Activated CD4-positive, alpha-beta T cell treated with anti-CD3 and anti-CD28 coated beads for 1 hour (primary cell): ENCODE measurements at places on chromosomes 2 and 18.

- DNase-seq = no peak
Observed at GRCh38 chr2:55134316-55134706, 84.1 kb upstream of the RTN4 start.

GRCh38 chr2:193024791-193025190 lies 830.1 kb upstream of the TMEFF2 start:
- no peak for DNase-seq

GRCh38 chr2:96324721-96325040 lies 436 bp upstream of the ITPRIPL1 start:
- DNase-seq = no peak

DNA sequence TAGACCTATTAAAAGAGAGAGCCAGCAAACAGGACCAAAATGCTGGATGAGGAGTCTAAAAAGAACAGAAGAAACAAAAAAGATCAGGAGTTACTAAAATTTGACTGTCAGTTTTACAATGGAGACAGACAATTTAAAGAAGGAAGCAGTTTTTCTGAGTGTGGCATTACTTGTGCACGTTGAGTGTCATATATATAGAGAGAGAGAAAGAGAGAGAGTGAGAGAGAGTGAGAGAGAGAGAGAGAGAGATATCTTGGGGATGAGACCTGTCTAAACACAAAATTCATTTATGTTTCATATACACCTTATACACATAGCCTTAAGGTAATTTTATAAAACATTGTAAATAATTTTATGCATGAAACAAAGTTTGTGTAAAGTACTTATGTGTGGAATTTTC lies 2.1 kb upstream of the GALNT3 start:
- DNase-seq = no peak

DNA sequence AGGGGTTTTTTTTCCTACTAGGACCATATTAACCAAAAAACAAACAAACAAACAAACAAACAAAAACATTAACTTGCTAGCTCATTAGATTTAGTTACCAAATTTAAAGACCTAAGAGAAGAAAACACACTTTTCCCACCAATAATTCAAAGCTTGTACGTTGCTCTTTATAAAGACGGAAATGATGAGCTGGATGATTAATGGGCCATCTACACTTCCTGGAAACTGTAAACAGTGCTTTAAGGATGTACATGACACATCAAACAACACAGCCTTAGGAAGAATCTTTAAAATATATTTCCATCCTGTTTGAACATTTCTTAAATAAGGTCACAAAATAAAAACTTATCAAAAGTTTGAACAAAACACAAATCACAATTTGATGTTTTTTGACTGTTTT lies 982 bp downstream of the BMP10 start:
- no peak for DNase-seq

DNA sequence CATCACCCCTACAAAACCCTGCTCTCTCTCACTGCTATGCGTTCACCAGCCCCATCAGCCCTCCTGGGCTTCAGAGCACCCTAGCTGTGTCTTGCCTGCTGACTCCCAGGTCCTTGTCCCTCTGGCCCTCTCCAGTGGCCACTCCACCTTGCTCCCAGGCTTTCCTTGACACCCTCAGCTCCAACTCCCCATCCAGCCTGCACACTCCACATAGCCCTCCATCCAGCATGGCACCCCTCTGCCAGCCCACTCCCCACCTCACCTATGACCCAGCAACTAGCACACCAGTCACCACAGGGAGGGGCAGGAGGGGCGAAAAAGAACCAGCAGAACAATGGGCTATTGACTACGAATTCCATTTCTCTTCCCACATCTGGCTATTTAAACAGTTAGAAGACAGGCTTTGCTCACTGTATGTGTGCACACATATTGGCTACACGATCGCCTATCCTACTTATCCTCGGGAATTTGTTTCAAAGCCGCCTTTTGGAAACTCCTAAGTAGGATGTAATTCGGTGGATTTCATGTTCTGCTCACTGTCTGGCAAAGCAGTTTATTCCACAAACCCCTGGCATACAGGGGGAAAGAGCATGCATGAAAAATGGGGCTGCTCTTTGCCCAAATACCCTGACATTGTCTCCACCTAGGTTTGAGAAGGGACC lies 195.3 kb downstream of the SMAD2 start:
- DNase-seq = no peak

DNA sequence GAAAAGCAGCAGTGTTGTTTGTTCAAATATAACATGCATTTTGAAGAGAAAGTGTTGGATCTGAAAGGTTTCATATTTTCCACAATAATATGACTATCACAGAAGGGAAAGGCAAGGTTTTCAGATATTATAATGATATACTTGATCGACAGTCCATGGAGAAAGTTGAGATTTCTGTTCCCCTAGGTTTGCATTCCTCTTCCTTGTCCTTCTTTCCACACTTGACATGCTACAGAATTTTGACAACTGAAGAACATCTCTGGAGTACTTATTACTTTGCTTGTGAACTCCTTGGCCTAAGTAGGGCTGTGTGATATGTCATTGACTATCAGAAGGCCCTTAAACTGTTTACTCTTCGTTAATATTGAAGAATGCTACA lies 46.5 kb downstream of the TMEFF2 start:
- DNase-seq = no peak

GRCh38 chr2:207219676-207220501 lies 54.1 kb upstream of the KLF7 start:
- no peak for DNase-seq

DNA sequence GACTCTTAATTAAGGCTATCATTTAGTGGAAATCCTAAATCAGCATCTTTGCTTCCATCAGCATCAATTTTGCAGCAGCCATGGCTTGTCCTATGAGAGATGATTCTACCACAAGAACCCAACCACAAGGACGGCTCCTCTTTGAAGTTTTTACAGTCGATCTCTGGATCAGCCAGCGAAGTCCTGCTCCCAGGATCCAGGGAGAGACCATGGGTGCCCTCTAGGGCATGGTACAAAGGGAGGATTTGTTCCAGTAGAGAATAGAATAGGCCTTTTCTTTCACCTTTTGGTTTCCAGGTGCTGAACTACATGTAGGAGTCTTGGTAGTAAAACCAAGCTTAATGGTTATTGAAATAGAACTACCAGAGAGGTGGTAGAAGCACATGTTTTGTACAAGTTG lies 52.7 kb downstream of the TMEM200C start:
- DNase-seq = no peak

DNA sequence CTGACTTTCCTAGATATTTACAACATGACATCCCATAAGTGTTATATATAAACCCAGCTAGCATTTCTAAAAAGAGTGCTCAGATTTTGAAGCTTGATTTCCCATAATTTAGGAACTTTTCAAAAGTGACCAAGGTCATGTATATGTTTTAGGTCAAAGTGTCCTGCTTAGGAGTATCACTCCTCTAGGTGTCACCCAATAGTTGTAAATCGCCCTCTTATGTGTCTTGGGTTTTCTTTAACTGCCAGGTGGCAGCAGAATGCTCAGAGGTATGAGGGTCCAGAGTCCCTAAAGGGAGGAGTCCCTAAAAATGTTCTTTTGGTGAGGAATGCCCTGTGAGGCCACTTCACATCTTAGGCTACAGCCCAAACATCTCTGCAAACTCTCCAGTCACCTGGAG lies 358.3 kb downstream of the CELF4 start:
- no peak for DNase-seq
